ENCODE measurements at places on chromosomes 7 and 10. TPM values are rescaled to one million over a fixed set of nuclear protein-coding genes. Genes with fewer than 3 reads are reported as not detected.
A peak's percentile ranks its signal among the peaks of the same experiment; 100 is the strongest.

DNA sequence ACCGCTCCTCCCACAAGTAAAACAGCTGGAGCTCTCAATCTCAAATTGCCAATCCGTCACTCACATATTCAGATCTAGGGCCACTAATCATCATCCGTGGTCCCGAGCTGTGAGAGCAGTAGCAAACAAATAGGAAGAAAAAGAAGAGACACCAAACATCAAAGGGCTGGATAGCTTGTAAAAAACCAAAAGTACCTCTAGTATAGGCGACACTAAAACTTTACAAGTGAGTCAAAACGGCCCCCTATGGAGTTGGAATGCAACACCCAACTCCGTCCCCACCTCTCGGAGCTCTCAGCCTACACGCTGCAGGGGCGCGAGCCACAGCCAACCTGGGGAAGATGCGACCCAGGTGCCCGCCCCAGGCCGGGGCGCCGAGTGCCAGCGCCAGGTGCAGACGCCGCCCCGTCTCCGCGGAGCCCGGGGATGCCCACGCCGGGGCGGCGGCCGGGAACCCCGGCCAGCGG lies 581 bp downstream of the FAM3C start:
- DNase-seq: peak; percentile 51

Gene PHTF2
- 13.9 TPM for total RNA-seq

Gene IQUB
- total RNA-seq: 0.16 TPM

DNA sequence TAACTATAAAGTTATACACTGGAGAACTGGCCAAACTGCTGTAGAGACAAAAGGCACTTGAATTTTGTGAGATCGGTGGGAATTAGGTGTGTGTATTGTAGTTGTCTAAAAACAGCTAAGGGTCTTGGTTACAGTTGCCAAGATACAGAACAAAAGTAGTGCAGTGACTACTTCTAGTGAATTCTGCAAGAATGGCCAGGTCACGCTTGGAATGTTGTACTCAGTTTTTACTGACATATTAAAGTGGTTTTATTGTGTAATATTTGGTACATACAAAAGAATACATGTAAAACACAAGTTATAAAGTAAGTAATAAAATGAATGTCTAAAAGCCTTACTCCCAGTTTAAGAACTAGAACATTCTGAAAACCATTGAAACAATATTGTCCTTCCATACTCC lies 42.4 kb downstream of the PRPF18 start:
- DNase-seq: no peak

- no peak for DNase-seq
These were observed 104.6 kb downstream of the CYTH3 start for GRCh38 chr7:6167587-6168476.

GRCh38 chr10:77770081-77770867 lies 132.7 kb upstream of the KCNMA1 start:
- no peak for DNase-seq

- no peak for DNase-seq
These were observed 7.8 kb downstream of the C1GALT1 start for GRCh38 chr7:7190142-7190541.

Gene PRDX3
- 156 TPM for total RNA-seq

Data from colonic mucosa (tissue), 4 donors.